ENCODE measurements at places on chromosomes 5 and 9. TPM values are rescaled to one million over a fixed set of nuclear protein-coding genes. Genes with fewer than 3 reads are reported as not detected.

GRIA1 gene
- total RNA-seq: not detected

SLC22A4 gene
- total RNA-seq: 5.5 TPM

RGMB gene
- 6.0 TPM for total RNA-seq

CAMK2A gene
- total RNA-seq: 1.0 TPM

SAXO1 gene
- not detected for total RNA-seq

NEUROG1 gene
- total RNA-seq: not detected

LCN1 gene
- total RNA-seq: not detected

IL9 gene
- total RNA-seq: not detected

STK32A gene
- total RNA-seq: 0.28 TPM

KIAA1958 gene
- total RNA-seq: 2.4 TPM

SLC2A6 gene
- 21.4 TPM for total RNA-seq

PCDHAC1 gene
- 2.3 TPM for total RNA-seq

NUTM2G gene
- total RNA-seq: not detected

FOXD4L3 gene
- total RNA-seq: not detected

TOR1A gene
- total RNA-seq: 58.4 TPM

PCDHB14 gene
- total RNA-seq: 0.17 TPM

CD14 gene
- 3.4 TPM for total RNA-seq

SOX30 gene
- not detected for total RNA-seq

All from A549 treated with Mapracorat at 1 μM for 4 hours (cell line).